ENCODE measurements at places on chromosomes 6 and 20.
A peak's percentile ranks its signal among the peaks of the same experiment; 100 is the strongest.

DNA sequence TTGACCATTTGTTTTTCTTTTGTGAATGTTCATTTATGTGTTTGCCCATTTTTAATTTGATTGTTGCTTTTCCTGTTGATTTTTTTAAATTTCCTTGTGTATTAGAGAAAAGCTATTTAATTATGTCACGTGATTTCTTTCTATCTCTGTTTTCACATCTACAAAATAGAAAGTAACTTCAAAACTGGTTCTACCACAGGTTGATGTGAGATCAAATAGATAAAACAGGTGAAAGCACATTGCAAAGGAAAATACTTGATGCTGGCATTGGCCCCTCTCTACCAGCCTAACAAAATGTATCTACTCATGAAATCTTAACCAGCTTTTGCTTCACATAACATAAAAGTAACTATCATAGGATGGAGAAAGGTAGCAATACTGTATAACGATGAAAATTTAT lies 129.2 kb downstream of the TMEM242 start:
- peak; percentile 54 for DNase-seq

DNA sequence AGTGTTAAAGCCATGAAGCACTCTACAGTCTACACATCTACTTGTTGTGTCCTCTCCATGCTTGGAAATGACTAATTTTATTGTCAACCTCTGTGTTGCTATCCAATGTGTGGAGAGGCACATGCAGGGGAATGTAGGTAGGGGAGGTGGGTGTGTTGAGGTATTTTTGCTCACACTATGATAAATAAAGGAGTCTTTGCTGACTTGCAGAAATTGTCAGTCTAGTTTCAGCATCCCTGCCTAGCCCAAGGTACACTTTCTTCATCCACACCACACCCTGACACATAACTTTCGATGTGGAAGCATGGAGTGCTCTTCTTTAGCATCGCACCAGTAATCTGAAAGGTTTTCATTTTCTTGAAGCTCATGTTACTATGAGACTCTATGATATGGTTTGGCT lies 264.0 kb downstream of the TRDN start:
- DNase-seq = no peak

- no peak for DNase-seq
Observed at GRCh38 chr6:51625566-51625965, 461.8 kb downstream of the PKHD1 start.

DNA sequence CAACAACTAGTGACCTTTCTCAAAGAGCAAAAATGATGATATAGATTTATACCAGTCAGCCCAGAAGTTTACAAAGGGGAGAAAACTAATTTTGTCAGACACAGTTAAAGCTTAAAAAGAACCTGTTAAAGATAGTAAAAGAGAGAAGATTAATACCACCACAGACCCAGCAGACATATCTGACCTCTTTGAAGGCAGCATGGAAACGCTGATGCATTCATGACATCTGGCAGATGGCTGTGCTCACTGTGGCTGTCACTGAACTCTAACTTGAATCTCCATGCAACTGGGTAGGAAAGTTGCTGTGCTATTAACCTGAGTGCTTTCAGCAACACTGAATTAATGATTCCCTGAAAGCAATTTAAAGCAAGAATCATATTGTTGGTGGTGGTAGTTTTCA lies 159.8 kb upstream of the PRDM1 start:
- DNase-seq = no peak

GRCh38 chr20:53763707-53764414 lies 170.2 kb upstream of the ZNF217 start:
- peak; percentile 90 for DNase-seq

- DNase-seq = peak; percentile 51
Observed at GRCh38 chr20:64080813-64081623, 1.1 kb downstream of the OPRL1 start.

Measured in DMS53 (cell line).